ENCODE measurements at places on chromosomes 13 and 19.
A peak's percentile ranks its signal among the peaks of the same experiment; 100 is the strongest.

DNA sequence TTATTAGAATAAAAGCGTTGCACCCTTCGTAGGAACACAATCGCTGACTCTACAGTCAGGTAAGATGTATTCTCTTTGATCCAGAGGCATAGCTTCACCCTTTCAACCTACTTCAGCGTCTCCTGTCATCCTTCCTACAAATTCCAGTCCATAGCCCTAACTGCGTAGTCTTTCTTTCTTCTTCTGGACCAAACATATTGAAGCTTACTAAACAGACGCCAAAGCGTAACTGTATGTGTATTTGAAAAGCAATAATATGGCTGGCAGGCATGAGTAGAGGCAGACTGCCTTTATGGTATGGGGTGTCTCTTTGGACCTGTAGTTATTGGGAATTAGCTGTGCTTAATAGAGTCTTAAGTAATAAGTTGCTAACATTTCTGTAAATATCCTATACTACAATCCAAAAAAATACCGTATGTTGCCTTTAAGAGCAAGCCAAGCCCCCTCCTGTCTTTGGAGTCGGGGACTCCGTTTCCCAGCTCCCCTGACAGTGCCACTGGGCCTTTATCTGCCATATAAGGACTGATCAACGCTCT, 392 bp upstream of the ZNF548 start:
- no peak for DNase-seq

DNA sequence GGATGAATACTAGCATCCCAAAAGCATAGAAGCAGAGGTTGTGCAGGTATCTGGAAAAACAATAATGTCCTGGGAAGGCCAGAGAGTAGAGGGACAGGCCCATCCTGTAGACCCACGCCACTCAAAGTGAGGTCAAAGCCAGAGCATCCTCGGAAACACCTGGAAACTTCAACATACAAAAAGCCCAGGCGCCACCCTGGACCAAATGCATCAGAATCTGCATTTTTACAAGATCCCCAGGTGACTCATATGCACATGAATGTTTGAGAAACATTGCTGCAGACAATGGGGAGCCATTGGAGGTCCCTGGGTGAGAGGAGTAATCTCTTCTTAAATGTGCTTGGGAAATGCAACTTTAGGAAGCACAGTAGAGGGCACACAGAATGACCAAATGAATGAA, 684.1 kb downstream of the DIAPH3 start:
- no peak for DNase-seq

DNA sequence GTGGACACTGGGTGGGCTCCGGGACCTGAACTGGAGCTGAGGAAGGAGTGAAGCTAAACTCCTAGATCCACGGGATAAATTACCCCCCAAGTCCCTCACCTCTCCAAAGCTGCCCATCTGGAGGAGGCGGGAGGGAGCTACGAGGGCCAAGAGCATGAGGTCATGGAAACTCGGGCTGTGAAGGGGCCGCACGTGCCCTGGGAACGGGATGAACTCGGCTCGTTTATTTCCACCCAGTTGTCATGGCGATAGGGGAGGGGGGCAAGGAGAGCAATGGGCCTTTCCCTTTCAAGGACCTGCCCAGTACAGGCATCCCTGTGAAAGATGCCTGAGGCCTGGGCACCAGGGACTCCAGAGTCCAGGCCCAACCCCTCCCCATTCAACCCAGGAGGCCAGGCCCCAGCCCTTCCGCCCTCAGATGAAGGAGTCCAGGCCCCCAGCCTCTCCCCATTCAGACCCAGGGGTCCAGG, 3.8 kb downstream of the PPP1R12C start:
- DNase-seq: peak; percentile 27

DNA sequence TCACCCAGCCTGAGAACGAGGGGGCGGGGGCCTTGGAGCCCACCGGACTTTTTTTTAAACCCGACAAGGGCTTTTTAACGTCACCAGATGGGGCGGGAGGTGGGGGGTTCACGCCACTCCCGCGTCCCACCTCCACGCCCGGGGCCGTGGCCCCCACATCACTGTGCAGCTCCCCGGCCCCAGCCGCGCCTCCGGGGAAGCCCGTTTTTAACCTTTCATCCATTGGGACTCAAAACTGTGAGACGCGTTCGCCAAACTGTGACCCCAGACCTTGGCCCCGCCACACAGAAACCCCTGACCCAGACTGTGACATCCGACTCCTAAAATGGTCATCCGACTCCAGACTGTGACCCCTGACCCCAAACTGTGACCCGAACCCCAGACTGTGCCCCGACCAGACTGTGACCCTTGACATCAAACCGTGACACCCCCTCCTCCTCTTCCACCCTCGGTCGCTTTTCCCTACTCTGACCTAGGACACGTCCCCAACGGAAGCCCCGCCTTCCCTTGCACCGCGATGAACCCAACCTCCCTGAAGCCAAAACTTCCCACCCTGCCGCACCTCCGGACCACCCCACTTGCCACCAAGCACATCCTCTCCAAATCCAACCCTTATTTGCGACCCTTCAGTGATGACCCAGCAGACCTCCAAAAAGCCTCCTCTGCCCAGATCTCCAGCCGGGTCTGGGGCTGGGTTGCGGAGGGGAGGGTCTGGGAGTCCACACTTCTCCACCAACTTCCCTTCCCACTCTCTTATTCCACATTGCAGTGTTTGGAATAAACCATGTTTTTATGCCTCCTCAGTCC, 1.5 kb upstream of the GRWD1 start:
- no peak for DNase-seq

- no peak for DNase-seq
Measured at GRCh38 chr19:4606921-4607678, 32.2 kb upstream of the TNFAIP8L1 start.

- peak; percentile 14 for DNase-seq
Measured at GRCh38 chr19:32287811-32288227, 57.6 kb upstream of the ZNF507 start.

- DNase-seq: no peak
Measured at GRCh38 chr19:13839938-13840304, 37.0 kb upstream of the NANOS3 start.

- DNase-seq: no peak
Measured at GRCh38 chr13:24649688-24650043, 30.5 kb upstream of the ATP12A start.

DNA sequence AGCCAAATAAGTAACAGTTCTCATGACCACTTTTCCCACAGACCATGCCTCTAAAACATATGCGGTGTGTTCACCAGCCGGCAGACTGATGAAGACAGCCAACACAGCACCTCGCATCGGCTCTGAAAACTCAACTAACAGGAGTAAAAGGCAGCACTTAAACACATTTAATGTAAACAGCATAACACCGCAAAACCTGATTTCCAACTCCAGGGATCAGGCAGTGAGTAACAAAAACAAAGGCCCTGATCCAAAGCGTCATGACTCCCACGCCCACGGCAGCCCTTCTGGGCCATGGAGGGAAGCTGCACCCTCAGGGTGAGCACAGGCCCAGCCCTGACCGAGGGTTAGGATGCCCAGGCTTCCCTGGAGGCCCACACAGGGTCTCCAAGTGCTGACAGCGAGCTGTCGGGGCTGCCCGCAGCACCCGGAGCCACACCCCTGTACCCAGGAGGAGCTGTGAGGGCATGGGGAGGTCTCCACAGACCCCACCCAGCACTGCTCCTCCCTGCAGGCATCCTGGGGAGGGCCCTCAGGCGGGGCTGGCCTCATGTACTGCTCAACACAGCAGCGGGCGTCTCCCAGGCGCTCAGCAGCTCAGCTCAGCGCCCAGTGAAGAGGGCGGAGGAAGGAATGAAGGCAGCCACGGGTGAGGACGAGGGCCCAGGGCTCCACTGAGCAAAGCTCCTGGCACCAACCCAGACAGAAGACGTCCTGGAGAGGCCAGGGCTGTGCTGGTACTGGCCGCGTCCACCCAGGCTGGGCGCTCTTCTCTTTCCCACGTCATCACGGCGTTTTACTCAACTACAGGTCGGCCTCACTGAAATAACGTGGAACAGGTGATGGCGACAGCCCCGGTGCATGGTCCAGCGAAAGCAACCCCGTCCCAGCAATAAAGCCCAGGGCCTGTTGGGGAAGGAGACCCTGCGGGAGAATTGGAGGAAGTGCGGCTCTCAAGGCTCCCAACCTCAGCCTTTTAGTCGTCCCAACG, 53.7 kb downstream of the RASA3 start:
- DNase-seq: no peak

- DNase-seq: no peak
Measured at GRCh38 chr13:112161521-112162301, 94.8 kb downstream of the SOX1 start.

GRCh38 chr19:54456423-54457373, 6.9 kb downstream of the LENG9 start:
- DNase-seq: no peak

DNA sequence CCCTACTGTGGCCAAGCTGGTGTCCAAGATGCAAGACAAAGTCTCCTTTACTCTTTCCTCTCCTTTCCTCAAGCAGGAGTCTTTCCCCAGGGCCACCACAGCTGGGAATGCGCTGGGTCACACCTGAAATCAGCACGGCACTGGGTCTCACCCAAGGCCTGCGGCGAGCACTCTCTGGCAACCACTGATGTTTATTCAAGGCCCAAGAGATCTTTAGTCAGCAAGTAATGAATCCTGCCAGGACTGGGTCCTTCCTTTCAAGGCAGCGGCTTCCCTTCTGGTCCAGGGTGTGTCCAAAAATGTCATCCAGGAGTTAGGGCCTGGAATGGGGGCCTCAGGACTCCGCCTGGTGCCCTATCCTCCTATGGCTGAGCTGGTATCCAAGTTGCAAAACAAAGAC, 24.1 kb downstream of the BLOC1S3 start:
- DNase-seq: no peak

- peak; percentile 69 for DNase-seq
Measured at GRCh38 chr13:93262729-93263345, 36.2 kb downstream of the GPC6 start.

DNA sequence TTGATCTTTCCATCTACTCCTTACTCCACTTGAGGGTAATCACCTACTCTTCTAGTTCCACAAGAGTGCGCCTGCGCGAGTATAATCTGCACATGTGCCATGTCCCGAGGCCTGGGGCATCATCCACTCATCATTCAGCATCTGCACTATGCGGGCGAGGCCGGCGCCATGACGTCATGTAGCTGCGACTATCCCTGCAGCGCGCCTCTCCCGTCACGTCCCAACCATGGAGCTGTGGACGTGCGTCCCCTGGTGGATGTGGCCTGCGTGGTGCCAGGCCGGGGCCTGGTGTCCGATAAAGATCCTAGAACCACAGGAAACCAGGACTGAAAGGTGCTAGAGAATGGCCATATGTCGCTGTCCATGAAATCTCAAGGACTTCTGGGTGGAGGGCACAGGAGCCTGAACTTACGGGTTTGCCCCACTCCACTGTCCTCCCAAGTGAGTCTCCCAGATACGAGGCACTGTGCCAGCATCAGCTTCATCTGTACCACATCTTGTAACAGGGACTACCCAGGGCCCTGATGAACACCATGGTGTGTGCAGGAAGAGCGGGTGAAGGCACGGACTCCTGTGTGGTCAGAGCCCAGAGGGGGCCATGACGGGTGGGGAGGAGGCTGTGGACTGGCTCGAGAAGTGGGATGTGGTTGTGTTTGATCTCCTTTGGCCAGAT, 2.7 kb upstream of the KLK2 start:
- DNase-seq: no peak

GRCh38 chr13:98476106-98476505, 100.8 kb downstream of the STK24 start:
- no peak for DNase-seq

- DNase-seq: no peak
Measured at GRCh38 chr13:93716623-93717022, 490.0 kb downstream of the GPC6 start.

- DNase-seq: no peak
Measured at GRCh38 chr19:36101550-36102327, 9.2 kb upstream of the OVOL3 start.

DNA sequence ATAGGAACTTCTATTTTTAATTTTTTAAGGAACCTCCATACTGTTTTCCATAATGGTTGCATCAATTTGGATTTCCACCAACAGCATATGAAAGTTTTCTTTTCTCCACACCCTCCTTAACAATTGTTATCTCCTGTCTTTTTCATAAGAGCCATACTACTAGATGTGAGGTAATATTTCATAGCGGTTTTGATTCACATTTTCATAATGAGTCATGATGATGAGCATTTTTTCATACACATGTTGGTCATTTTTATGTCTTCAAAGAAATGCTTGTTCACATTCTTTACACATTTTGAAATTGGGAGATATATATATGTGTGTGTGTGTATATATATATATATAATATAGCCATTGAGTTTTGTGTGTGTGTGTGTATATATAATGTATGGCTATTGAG, 420.3 kb upstream of the PCDH9 start:
- no peak for DNase-seq

GRCh38 chr19:19081642-19082151, 17.9 kb downstream of the SLC25A42 start:
- no peak for DNase-seq

GRCh38 chr19:18291590-18292461, 10.4 kb upstream of the JUND start:
- DNase-seq: peak; percentile 44

DNA sequence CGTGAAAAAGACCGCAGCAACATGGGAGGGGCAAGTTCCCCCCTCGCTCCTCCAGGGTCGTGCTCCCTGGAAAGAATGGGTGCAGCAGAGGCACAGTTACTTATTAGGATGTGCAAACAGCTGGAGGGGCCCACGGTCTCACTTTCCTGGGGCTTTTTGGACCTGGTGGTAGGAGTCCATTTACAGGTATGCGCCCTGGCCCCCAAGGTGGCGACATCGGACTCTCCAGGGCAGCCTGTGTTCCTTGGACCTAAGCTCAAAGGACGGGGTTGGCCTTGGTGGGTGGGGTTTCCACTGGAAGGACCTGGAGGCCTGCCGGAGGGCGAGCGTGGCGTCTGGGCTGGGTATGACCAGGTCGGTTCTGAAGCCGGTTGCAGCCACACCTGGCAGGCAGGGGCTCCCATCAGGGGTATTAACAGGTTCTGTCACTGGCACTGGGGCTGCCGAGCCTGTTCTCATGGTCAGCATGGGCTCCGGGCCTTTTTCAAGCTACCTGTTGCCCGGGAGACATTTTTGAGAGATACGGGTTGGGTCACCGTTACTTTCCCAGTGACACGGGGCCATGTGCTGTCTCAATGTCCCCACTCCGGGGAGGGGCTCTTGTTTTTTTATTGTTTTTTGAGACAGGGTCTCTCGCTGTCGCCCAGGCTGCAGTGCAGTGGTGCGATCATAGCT, 5.9 kb downstream of the ZFR2 start:
- DNase-seq: no peak

GRCh38 chr13:46961719-46962118, 64.9 kb upstream of the HTR2A start:
- peak; percentile 23 for DNase-seq

Measured in kidney glomerular epithelial cell (primary cell).